Activated T-cell treated with anti-CD3 and anti-CD28 coated beads for 48 hours (primary cell): ENCODE measurements at places on chromosomes 5 and 9.

GRCh38 chr5:72245546-72245945 lies 74.5 kb downstream of the MRPS27 start:
- DNase-seq: no peak

DNA sequence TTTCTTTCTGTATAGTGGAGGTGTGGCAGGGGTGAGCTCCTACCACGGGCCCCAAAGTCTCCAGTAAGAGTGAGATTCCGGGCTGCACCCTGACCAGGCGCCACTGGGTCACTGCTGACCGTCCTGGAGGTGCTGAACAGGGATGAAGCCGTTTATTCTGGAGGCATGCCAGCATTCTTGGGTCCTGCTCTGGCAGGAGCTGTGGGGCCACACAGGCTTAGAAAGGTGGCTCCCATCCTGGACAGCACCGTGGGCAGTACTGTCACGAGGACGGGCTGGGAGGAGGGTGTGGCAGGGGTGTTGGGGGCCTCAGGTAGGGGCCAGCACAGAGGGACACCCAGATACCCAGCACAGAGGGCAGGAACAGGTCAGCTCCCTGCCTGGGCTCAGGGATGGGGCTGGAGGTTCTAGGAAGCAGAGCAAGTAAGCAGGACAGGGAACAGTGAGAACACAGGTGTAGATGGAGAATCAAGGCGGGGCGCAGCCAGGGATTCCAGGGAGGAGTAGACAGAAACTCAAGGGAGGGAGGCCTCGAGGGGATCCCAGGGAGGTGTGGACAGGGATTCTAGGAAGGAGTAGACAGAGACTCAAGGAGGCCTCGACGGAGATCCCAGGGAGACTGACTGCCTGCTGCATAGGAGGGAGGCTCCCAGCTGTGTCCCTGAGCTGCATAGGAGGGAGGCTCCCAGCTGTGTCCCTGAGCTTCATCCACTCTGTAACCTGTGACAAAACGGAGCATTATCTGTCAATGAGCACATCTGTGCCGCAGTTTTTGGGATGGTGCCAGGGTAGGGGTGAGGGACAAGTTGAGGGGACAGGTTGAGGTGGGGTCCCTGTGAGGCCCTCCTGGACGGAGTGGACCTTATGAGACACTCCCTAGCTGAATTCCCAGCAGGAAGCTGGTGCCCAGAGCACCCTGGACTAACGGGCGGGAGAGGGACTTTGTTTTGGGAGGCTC lies 1.1 kb upstream of the PLEKHG4B start:
- DNase-seq: no peak

DNA sequence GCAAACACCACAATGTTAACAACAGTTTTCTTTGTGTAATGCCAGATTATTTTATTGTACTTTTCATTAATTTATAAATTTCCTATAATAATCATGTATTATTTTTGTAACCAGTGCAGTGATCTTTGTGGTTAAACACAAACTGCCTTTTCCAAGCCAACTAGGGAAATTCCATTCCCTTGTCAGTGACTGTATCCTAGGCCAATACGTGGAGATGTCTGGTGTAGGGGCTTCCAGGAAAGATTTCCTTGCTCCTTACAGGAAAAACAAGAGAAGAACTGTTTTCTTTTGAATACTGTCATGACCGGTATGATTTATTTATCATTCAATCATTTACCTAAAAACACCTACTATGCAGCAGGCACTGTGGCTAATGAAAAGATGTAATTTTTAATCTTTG lies 31.4 kb downstream of the FANCC start:
- no peak for DNase-seq

GRCh38 chr5:133730346-133730745 lies 118.0 kb upstream of the FSTL4 start:
- DNase-seq: no peak

DNA sequence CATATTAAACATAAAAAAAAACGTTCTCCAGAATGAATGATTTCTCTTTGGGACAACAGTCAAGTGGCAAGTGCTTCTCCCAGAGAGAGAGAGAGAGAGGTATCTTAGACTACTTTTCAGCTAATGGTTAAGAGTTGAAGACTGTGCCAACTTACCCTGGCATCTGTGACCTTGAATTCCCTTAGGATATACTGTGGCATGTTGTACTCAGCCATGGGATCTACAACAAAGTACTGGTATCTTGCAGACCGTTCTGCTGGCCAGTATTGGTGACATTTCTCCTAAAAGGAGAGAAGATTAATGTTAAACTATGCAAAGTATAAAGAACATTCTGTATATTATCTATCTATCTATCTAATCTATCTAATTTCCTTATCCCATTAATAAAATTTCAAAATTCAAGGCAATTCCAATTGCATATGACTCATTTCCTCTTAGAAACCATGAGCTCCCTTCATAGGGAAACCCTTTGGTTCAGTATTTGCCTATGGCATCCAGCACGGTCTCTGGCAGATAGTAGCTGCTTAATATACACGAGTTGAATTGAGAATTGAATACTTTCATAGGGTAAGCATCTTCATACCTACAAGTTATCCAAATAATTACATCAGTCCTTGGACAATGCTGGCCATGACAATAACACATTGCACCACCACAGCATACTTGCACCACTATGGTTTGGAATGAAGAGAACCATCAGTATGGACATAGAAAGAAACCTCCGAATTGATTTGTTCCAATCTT lies 539.4 kb upstream of the DMAC1 start:
- DNase-seq: no peak

DNA sequence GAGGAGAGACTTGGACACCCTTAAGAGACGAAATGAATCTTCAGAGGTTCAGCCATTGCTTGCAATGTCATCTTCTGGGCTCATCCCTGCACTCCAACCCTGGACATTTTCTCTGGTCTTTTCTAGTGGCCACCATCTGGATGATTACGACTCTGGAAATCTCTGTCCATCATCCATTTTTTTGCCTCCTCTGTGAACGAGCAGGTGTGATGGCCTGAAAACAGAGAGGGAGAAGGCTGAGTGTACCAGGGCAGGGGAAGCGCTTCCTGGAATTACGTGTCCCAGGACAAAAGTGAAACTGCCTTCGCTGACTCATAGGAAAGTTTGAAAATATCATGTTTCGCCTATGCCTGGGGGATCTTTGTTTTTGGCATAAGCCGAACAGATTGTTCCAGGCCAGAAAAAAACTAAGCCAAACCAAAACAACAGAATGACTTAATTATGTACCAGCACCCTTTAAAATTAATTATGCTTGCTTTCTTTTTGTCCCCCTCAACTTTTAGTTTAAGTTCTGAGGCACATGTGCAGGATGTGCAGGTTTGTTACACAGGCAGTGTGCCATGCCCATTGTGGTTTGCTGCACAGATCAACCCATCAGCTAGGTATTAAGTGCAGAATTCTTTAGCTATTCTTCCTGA lies 31.9 kb downstream of the ANKRD33B start:
- peak; percentile 42 for DNase-seq

GRCh38 chr5:110785356-110785755 lies 46.5 kb downstream of the SLC25A46 start:
- no peak for DNase-seq

- DNase-seq: no peak
Observed at GRCh38 chr5:133854554-133854953, 113.9 kb downstream of the C5orf15 start.

GRCh38 chr5:157544623-157544989 lies 31.0 kb downstream of the ADAM19 start:
- DNase-seq: no peak

DNA sequence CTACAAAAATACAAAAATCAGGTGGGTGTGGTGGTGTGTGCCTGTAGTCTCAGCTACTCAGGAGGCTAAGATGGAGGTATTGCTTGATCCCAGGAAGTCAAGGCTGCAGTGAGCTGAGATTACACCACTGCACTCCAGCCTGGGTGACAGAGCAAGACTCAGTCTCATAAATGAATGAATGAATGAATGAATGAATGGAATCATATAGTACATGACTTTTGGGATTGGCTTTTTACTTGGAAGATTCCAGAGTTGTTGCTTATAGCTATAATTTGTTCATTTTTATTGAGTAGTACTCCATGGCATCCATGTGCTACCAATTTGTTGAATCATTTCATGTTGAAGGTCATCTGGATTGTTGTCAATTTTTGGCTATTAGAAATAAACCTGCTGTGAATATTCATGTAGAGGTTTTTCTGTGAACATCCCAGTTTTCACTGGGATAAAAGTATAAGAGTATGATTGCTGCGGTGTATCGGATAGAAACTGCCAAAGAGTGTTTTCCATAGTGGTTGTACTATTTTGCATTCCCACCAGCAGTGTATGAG lies 19.9 kb downstream of the ERBIN start:
- no peak for DNase-seq

- no peak for DNase-seq
Observed at GRCh38 chr5:157571357-157571827, 4.2 kb downstream of the ADAM19 start.

DNA sequence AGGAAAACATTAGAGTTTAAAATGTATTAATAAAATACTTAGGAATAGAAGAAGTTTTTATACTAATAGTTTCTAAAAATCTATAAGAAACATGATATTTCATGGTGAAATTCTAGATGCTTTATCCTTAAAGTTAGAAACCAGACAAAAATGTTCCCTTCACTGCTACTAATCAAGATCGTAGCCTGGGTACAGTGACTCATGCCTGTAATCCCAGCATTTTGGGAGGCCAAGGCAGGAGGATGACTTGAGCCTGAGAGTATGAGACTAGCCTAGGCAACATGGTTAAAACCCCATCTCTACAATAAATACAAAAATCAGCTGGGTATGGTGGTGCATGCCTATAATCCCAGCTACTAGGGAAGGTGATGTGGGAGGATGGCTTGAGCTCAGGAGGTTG lies 30.4 kb upstream of the KLF9 start:
- no peak for DNase-seq

- DNase-seq: no peak
Observed at GRCh38 chr5:16573401-16573800, 43.4 kb downstream of the RETREG1 start.
